NCI-H524 treated with DMSO at 0.1 percent for 48 hours (cell line): ENCODE measurements at places on chromosomes 3 and 15.

DNA sequence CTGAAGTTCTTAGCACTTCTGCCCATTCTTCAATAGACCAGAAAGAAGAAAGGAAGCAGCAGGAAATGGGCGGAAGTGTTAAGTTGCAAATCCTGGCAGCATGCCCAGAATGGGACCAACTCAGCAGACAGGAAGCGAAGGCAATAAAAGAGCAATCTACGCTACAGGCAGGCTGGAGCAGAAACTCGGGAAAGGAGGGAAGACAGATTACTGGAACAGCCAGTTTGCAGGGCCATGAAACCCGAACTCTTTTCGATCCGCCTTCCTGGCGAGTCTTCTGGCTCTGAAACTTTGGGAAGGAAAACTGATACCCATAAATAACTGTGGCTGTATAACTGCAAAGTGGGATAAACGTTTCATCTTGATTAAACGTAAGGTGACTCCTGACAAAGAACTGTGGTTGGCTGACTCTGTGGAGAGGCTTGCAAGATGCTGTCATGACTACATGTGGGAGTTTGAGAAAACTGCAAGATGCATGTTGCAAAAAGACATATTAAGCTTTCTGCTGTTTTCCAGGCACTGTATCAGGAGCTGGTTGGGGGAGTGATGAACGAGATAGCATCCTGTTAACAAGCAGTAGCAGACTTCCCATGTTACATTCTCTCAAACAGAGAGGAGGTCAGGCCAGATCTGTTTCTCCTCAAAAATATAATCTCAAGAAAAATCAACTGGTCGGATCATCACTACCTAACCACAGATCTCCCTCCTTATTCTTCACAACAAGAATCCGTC, 67.8 kb downstream of the FMN1 start:
- DNase-seq, result peak; percentile 56

DNA sequence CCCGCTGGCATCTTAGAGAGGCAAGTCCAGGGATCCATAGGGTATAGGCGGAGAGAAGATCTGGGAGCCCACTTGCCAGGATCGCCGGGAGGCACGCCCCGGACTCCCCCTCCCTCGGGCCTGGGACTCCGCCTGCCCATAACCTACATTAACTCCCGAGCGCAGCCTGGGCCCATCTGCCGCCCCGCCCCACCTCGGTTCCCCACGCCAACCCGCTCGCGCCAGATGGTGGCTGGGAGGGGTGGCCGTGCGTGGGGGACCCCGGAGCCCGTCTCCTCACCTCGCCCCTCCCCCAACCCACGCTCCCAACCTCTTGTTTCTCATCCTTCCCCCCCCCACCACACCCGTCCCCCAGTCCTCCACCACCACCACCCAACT, 1.7 kb upstream of the DLL4 start:
- peak; percentile 80 for DNase-seq

- no peak for DNase-seq
These were observed 9.6 kb downstream of the C3orf18 start for GRCh38 chr3:50557915-50558314.

GRCh38 chr3:101979033-101979432, 129.7 kb downstream of the NFKBIZ start:
- DNase-seq, result no peak

GRCh38 chr3:151722856-151723255, 10.9 kb upstream of the AADACL2 start:
- no peak for DNase-seq

- no peak for DNase-seq
These were observed 100.2 kb upstream of the CFAP20DC start for GRCh38 chr3:59150039-59150438.

DNA sequence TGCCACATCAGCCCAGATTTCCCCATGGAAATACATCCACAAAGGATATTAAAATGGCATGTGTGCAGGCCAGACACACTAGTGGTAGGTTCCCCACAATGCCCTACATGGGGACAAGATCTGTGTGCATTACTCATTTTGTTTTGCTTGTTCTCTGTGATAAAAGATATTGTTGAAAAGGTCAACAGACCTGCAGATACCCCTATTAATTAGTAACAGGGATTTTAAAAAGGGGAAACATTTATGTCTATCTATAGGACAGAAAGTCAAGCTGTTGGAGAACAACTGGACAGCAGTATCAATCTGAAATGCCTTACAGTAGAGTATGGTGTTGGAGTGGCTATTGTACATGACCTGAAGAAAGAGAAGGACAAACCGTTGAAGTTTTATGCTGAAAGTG, 596.0 kb upstream of the GRM7 start:
- DNase-seq, result no peak

DNA sequence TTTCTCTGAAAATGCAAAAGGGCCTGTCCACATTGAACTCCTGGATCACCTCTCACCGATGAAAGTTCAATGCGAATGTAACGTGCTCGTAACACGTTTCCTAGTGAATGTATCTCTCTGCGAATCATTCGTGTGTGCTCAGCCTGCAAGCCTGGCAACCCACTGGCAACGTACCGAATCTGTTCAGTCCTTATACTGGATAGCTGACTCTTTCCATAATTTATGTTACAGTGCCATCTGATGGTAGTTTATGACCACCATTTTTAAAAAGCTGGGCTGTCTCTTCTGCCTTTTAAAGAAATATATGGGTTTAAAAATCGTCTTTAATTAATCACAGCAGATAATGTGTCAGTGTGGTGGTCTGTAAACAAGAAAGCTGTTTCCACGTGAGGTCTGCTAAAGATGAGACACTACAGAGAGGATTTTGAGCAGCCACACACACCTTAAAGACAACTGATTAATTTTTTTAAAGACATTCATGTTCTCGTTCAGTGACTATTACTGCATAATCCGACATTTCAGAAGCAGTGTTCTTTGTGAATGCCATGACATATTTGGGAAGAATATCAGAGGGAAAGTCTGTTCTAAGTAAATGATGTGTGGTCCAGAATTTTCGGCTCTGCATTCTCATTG, 69.4 kb upstream of the FOXP1 start:
- DNase-seq, result peak; percentile 24

DNA sequence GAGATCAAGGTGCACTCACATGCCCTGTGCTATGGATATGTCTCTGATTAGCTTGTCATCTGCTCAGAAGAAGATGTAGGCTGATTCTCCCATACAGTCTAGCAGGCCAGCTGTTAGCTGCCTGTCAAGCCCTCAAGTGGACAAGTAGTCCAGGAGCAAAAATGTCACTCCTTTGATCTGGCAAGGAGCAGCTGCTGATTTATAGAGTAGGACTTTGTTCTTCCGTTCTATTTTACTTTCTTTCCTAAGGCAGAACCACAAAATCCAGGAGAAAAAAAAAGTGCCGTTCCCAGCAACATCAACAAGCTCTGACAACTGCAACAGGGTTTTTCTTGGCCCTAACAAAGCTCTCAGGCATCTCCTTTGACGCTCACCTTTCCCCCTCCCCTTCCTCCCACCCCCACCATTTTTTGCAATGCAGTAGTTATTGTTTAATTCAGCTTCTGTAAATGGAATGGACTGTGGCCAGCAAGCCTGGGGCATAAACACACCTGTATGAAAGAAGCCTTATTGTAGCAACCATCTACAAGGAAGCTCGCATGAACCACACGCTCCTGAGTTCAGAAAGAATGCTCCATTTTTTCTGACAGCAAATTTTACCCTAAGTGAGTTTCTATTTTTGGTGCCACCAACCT, 196.3 kb downstream of the MEIS2 start:
- peak; percentile 78 for DNase-seq

GRCh38 chr3:98766924-98767323, 3.8 kb downstream of the ST3GAL6 start:
- DNase-seq, result no peak
